ENCODE measurements at places on chromosomes 3 and 15. TPM values are rescaled to one million over a fixed set of nuclear protein-coding genes. Genes with fewer than 3 reads are reported as not detected.

GRCh38 chr3:172210355-172210754 lies 171.0 kb downstream of the FNDC3B start:
- DNase-seq, result peak; percentile 76

- DNase-seq, result peak; percentile 10
These were observed 1019.4 kb upstream of the ALCAM start for GRCh38 chr3:104347291-104347690.

GRCh38 chr3:139480585-139480984 lies 4.3 kb upstream of the RBP2 start:
- no peak for DNase-seq

DNA sequence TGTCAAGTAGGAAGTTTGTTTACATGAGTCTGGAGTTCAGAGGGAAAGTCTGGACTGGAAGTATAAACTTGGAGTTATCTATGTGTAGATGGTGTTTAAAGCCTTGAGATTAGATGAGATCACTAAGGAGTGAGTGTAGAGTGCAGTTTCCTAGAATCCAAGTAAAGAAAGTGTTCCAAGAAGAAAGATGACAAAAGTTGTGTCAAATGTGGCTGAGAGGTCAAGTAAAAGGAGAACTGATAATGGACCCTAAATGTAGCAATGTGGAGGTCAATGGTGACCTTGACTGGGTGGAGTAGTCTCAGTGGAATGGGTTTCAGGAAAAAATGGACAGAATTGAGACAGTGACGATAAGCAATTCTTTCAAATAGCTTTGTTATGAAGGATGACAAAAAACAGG lies 39.9 kb upstream of the ULK4 start:
- DNase-seq, result no peak

- no peak for DNase-seq
These were observed 480.9 kb downstream of the ZIC1 start for GRCh38 chr3:147890114-147890513.

DNA sequence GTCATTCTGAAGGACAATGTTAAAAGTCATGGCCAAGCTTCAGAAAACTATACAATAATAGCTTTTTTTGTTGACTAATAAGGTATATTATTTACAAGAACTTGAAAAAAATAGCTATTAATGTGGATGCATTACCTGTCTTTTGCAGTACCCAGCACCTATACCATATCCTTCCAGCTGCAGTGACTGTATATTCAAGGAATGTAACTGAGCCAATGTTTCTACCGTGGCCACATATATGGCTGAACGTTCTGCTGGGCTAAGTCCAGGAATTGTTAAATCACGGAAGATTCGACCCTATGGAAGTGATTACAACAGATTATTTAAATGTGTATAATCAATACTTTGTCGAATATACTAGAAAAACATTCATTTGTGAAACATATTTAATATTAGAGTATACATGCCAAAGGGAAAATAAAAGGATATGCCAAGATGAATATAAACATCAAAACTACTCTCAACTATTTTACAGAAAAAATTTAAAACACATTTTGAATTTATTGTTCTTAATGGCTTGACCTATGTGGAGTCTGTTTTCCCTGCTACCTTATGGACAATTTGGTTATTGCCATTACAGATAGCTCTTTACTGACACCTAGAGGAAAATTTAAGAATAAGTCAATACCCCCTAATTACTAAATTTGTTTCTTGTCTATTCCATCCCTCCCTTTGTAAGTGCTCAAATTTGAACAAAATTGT lies 17.6 kb downstream of the ACAD11 start:
- peak; percentile 76 for DNase-seq

GRCh38 chr3:71568207-71568606 lies 15.3 kb downstream of the FOXP1 start:
- DNase-seq, result no peak

- DNase-seq, result no peak
These were observed 211.9 kb upstream of the UMPS start for GRCh38 chr3:124518350-124518749.

DNA sequence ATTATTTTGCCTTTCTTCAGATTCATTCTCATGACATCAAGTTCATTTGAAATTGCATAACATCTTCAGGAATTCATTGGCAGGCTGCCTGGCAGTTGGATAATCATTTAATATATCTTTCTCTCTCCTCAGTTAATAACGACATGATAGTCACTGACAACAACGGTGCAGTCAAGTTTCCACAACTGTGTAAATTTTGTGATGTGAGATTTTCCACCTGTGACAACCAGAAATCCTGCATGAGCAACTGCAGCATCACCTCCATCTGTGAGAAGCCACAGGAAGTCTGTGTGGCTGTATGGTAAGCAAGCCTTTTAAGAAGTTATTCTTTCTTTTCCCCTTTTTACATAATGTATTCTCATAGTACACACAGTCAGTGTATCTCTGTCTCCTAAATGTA lies 38.2 kb downstream of the TGFBR2 start:
- DNase-seq, result peak; percentile 77

Gene DNASE1L3
- not detected for total RNA-seq

Gene SOX2
- not detected for total RNA-seq

All from fibroblast of lung (primary cell).